ENCODE measurements at places on chromosomes 13 and 19. TPM values are rescaled to one million over a fixed set of nuclear protein-coding genes. Genes with fewer than 3 reads are reported as not detected.

Gene AKAP8L
- total RNA-seq: 67.7 TPM

Gene ZNF211
- 12.7 TPM for total RNA-seq

Gene HCST
- total RNA-seq: not detected

Gene LILRA2
- not detected for total RNA-seq

Gene PRX
- 2.4 TPM for total RNA-seq

Gene FCER2
- total RNA-seq: not detected

Gene ZNF845
- 5.3 TPM for total RNA-seq

Gene ELAVL3
- not detected for total RNA-seq

Gene CD33
- not detected for total RNA-seq

GRCh38 chr13:27170516-27171243, 931 bp downstream of the USP12 start:
- DNase-seq: no peak

DNA sequence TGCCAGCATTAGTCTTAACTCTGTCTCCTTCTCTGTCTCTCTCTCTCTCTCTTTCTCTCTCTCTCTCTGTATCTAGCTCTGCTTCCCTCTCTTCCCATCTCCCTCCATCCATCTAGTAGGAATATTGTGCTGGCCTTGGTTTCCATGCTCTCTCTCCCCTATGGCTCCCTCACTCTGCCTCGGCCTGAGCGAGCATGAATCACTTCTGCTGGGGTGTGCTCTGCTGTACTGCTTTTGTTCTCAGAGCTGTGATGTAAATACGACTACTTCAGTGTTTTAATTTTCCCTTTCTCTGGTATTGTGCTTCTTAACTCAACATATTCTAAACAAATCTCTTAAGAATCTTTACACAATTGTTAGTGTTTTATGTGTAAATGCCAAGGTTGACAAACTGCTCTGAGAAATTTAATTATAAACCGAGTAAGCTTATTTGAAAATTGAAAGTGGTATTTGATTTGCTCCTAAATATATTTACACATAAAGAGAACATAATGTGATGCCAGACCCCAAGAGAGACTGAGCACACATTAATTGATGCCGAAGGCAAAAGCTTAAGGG, 211.5 kb upstream of the KL start:
- no peak for DNase-seq

DNA sequence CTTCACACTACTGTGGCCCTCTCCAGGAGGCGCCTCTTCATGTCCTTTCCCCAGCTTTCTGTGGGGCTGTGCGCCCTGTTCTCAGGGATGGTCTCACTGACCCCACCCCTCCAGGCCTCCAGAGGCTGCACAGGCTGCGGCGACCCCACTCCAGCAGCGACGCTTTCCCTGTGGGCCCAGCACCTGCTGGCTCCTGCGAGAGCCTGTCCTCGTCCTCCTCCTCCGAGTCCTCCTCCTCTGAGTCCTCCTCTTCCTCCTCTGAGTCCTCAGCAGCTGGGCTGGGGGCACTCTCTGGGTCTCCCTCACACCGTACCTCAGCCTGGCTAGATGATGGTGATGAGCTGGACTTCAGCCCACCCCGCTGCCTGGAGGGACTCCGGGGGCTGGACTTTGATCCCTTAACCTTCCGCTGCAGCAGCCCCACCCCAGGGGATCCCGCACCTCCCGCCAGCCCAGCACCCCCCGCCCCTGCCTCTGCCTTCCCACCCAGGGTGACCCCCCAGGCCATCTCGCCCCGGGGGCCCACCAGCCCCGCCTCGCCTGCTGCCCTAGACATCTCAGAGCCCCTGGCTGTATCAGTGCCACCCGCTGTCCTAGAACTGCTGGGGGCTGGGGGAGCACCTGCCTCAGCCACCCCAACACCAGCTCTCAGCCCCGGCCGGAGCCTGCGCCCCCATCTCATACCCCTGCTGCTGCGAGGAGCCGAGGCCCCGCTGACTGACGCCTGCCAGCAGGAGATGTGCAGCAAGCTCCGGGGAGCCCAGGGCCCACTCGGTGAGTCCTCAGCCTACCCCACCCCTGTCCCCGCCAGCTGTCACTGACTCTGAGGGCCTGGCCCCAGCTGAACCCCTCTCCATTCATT, 11.2 kb downstream of the ARHGAP33 start:
- no peak for DNase-seq

GRCh38 chr19:42306646-42307045, 4.2 kb upstream of the PAFAH1B3 start:
- DNase-seq: no peak

GRCh38 chr13:45511310-45512097, 46.8 kb downstream of the COG3 start:
- DNase-seq: peak; percentile 71

- no peak for DNase-seq
Observed at GRCh38 chr19:3538965-3539755, at the start of gene TEKTIP1. Gene TEKTIP1, plus strand, starts transcription at chr19:3539174. Its CDS starts 4 bp downstream, at chr19:3539178.

DNA sequence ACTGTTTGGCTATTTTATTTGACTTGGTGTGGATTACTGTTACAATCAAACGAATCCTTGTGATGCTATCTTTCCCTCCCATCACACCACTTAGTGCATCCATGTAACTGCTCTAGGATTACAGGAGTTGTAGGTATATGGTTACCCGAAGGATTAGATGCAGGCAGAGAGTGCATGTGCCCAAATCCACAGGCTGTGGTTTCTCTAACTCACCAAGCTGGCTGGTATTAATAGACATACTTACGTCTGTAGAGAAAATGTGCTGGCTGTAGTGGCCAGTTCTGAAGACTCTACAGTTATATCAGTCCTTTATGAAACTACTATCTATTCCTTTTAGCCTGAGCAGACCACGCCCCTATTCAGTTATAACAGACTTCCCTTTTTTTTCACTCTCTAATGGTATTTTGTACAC, 1.1 kb upstream of the HMGB1 start:
- no peak for DNase-seq

- DNase-seq: no peak
Observed at GRCh38 chr13:43222086-43222485, 198.7 kb downstream of the DNAJC15 start.

DNA sequence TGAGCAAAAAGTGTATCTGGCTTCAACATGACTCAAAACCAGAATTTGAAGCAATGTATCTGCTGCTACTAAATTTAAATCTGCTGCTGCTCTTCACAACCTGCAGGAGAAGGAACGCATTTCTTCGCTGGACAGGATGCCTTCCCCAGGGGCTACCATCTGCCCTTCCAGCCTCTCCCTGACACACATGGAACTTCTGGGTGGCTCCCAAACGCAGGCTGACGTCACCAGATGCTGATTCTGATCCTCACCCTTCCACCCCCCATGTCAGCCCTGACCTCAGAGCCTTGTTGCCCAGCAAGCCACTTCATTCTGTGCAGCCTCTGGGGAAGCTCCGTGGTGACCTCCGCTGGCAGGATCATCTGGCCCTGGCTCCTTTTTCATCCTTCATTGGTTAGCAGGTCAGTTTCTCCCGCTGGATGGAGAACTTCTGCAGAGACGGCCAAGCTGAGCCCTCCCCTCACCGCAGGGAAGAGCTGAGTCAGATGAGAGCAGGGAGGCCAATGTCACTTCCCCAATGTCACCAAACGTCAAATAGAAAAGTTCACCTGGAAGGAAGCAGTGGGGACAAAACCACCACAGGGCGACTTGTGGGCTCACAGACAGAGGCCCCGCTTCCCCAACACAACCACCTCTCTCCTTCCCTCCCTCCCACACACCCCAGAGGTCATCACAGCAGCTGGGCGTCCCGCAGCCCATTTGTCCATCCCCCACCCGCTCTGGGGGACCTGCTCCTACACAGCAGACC, 14.0 kb upstream of the RAB20 start:
- no peak for DNase-seq

GRCh38 chr19:43692877-43693276, 22.9 kb upstream of the PLAUR start:
- no peak for DNase-seq

- no peak for DNase-seq
Observed at GRCh38 chr19:50242581-50242980, 39.2 kb downstream of the MYH14 start.

DNA sequence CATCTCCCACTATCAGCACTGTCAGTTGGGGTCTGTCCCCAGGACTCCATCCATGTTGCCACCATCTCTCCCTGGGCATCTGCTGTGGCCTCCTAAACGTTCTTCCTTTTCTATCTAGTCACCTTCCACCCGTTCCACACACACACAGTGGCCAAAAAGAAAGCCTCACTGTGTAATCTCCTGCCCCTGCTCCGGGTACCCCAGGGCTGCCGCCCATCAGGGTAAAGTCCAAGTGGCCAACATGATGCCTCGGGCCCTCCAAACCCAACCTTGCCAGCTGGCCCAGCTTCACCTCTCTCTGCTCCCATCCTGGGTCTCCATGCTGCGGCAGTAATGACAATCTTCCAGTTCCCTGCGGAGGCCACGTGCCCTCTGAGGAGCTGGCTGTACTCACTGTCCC, 29.4 kb upstream of the PEG3 start:
- DNase-seq: no peak

DNA sequence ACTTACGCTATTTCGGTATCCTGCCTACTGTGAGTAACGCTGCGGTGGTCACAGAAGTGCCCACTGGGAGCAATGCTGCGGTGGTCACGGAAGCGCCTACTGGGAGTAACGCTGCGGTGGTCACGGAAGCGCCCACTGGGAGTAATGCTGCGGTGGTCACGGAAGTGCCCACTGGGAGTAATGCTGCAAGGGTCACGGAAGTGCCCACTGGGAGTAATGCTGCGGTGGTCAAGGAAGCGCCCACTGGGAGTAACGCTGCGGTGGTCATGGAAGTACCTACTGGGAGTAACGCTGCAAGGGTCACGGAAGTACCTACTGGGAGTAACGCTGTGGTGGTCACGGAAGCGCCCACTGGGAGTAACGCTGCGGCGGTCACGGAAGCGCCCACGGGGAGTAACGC, 52.1 kb upstream of the SOX1 start:
- DNase-seq: no peak

DNA sequence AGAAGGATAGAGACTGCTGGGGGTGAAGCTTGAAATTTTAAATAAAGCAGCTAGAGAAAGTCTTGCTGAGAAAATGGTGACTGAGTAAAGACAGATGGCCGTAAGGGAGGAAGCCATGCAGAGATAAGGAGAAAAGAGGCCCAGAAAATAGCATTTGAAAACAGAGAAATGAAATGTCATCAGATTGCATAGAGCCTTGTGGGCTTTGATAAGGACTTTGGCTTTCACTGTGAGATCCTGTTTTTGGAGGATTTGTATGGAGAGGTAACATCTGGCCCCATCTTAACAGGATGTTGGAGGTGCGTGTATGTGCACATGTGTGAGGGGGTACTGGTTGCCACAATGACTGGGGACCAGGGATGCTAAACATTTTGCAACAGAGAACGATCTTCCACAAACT, 19.5 kb upstream of the ATP8A2 start:
- DNase-seq: no peak

- DNase-seq: no peak
Observed at GRCh38 chr19:40831502-40832430, 18.5 kb downstream of the CYP2A6 start.

All from glomerular endothelial cell (primary cell).